AG04449 (cell line): ENCODE measurements at places on chromosomes 1 and 21.
A peak's percentile ranks its signal among the peaks of the same experiment; 100 is the strongest.

DNA sequence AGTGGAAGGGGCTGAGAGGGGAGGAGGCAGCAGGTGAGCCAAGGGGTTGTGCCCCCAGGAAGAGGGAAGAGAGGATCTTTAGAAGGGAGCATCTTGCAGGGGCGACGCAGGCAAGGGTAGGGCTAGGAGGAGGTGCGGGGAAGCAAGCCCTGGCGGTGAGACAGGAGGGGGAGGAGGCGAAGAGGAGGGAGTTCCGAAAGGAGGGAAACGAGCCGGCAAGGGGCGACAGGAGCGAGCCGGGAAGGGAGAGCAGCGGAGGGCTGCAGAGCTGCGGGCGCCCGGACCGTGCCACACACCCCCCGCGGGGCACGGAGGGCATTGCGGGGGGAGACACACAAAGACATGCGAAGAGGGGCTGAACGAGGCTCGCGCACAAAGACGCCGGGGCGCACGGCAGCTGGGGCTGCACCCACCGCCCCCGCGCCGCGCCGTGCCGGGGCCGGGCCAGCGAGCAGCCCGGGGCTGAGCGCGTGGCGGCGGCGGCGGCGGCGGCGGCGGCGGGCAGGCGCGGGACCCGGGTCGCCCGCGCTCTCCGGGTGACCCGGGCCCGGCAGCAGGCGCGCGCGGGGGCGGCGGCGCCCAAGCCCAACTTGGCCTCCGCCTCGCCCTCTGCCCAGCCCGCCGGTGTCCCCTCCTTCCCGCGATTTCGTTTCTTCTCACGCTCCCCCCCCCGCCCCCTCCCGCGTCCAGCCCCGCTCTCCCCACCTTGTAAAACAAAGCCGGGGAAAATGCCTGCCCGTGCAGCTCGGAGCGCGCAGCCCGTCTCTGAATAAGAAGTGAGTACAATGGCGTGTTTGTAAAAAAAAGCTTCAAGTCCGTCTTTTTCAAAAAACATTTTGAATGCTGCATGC lies at the start of gene KCNK2:
KCNK2 (plus strand) TSS at position 206 of the 851 bp plus-strand sequence. CDS start 649 bp downstream, outside the sequence.
- no peak for DNase-seq

- no peak for DNase-seq
Observed at GRCh38 chr1:1100296-1100695, 15.6 kb downstream of the C1orf159 start.

DNA sequence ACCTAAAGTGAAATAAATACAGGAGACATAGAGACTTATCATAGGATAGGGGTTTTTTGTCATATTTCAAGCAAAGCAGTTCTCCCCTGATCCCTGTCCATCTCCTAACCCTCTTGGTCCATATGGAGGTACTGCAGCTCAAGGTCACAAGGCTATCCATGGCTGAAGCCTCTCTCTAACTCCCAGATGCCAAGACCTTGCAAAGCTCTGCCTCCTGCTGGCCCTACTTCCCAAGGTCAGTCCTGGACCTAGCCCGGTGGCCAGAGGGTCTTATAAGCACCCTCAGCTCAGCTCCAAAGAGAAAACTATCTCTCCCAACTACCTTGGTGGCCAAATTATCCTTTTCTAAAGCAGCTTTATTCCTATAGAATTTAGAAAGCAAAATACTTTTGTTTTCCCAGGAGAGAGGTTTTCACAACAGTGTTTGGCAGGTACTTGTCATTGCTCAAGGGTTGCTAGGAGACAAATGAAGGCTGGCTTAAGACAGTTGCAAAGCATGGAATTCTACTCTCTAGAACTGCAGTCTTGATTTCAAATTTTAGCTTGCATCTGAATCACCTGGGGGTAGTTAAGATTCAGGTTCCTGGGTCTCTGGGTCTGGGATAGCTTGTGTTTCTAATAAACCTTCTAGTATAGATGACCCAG lies 121.5 kb downstream of the XCL2 start:
- DNase-seq = no peak

DNA sequence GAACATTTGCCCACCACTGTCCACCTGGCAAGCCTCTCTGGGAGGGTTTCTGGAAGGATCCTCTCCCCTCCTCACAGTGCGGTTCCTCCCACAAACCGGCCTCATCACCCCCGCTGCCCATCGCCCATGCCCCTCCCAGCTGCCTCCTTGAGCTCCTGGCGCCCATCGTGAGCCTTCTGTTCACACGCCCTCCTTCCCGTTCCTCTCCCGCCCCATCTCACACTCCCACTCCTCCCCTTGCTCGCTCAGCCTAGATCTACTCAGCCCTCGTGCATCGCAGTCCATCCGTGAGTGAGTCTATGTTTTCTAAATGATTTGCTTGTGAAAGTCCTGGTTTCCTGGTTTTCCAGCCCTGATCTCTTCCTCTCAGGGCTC lies 119.1 kb upstream of the C1orf174 start:
- DNase-seq = no peak

- no peak for DNase-seq
Observed at GRCh38 chr1:161225178-161225533, 704 bp upstream of the TOMM40L start.

DNA sequence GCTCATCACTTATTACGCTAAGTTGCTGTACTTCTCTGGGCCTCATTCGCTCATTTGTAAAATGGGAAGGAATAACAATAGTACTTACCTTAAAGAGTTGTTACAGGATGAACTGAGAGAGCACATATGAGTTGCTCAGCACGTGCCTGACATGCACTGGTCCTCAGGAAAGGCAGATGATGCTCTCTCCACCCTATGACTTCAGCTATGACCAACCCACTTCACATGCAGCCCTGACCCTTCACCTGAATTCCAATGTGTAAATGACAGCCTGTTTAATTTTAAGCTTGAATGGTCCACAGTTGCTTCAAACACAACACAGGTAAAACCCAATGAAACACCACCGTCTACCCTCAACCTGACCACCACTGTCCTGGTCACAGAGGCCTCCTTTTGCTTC lies 32.9 kb downstream of the GADD45A start:
- no peak for DNase-seq

- no peak for DNase-seq
Observed at GRCh38 chr1:193569983-193570269, 383.5 kb upstream of the B3GALT2 start.

GRCh38 chr1:235327559-235328270 lies at the start of gene ARID4B:
ARID4B (minus strand) TSS chr1:235328179; CDS start chr1:235326919, 1,260 bp downstream.
- no peak for DNase-seq

DNA sequence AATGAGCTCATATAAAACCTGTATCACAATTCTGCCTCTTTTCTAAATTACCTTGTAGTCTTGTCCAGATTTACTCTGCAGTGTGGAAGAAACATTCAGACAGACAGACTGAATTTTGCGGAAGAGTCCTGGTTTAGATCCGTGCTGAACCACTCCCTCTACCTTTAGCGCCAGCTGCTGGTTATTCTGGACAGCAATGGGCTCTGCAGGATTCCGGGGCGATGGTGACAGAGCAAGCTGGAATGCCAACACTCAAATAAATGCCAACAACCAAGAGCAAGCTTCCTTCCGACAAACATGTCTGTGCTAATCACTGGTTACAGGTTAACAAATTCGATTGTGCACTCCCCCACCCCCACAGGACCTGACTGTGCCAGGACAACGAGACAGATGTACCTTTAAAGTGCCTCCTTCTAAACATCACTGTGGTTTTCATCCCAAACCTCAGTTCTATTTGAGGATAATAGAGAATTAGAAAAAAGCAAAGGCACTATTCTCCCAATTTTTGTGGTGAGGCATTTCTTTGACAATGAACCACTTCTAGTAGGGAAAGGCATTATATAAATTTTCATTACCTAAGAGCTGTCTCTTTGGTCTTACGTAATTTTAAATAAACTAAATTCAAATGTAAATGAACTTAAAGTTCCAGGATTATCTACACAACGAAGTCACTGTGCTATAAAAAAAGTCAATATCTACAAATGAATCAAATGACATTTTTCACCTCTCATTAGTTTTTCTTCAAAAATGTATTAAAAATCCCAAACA lies 90.4 kb downstream of the INTS7 start:
- DNase-seq = no peak

DNA sequence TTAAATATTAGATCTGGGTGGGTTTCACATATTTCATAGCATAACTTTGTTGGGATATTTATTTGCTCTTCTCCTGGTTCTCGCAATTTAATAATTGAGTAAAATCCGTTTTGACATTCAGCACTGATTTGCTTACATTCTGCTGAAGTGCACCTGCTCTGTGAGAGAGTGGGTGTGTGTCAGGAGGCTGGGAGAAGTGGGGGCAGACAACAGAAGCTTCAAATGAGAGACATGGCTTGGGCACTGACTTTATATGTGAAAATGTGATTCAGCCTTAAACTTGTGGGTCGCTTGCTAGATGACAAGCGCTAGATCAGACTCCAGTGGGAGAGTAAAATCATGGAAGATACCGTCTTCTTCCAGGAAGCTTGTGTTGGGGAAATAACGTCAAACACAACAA lies 32.4 kb upstream of the KCNA2 start:
- no peak for DNase-seq

DNA sequence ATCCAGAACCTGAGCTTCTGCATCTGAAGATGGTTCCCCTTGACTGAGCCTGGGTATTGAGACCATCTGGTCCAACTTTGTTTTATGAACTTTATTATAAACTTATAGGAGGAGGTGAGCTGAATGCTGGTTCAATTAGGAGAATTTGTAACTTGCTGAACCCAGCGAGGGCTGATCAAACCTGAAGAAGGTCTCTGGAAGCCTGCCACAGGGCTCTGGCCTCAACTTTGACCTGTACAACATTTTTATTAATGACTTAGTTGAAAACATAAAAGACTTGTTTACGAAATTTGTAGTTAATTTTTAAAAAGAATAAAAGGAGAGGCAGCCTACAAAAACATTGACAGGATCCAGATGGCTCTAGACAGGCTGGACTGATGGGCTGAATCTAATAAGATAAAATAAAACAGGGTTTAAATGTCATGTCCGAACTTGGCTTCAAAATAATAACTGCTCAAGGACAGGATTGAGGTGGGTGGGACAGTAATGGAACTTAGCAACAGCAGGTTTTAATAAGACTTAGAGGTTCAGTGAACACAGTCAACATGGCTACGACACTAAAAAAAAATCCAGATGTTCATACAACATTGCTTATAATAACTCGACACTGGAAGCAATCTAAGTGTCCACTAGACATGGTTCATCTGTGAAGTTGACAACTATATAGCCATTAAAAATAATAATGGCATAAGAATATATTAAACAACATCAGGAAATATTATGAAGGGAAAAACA lies 53.4 kb upstream of the GJB5 start:
- DNase-seq = no peak

DNA sequence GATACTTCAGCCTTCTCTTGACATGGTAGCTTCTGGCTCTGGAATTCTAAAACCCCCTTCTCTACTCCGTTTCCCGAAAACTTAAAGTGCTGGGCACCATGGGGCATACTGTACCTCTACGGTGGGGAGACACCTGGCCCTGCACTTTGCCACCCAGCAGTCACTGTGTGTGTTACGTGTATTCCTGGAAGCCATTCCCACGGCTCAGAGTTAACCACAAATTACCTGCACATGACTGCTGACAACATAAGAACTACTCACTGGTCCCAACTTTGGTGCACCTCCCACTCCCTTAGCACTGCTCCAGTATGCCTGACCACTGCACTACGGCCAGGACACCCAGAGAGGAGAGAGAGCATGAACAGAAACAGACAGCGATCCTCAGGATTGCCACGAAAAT lies 29.4 kb upstream of the TMPRSS2 start:
- DNase-seq = no peak

DNA sequence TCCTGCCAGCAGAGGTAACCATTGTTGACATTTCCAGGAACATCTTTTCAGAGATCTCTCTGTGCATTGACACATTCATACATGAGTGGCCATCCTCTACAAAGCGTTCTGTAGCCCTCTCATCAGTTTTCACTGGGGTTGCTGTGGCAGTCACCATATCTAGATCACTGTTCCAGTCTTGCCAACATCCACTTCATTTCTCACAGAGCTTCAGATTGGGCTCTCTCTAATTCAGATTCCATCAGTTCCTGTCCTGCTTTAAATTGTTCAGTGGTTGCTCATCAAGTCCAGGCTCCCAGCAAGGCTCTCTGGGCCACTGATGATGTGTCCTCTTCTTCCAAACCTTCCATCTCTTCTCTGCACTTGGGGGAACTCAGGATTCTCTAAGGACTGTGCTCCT lies 173.7 kb downstream of the KCNJ6 start:
- DNase-seq = no peak

- peak; percentile 42 for DNase-seq
Observed at GRCh38 chr1:78277253-78277652, 213.5 kb upstream of the PTGFR start.

GRCh38 chr1:1989789-1990188 lies 13.8 kb downstream of the CFAP74 start:
- no peak for DNase-seq

DNA sequence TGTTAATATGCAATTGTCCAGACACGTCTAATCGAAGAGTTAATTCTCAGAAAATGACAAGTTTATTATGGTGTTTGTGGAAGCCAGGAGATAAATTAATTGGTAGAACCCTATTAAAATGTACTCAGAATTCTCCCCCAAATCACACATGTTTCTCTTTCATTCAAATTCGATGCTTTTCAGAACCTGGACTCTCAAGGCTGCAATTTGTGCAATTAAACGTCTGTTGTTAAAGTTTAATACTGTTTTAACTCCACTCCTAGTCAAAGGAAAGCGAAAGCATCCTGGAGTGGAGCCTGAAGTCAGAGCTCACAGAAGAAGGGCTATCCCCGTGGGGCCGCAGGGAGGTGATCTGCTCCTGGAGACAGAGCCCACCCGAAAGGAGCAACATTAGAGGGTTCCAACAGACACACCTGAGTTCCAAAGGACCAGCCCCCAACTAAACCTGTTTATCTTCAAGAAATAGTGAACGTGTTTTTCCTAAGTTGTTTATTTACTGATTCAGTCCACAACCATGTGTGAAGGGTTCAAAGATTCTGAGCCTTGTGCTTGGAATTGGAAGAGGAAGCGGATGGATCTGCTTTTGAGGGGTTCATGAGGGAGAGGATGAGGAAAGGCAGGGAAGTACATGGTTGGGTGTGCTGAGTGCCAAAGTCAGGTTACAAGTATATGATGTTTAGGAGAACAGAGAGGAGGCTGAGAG lies 68.0 kb upstream of the AKT3 start:
- DNase-seq = no peak

- DNase-seq = no peak
Observed at GRCh38 chr1:180542838-180543145, 16.0 kb upstream of the OVAAL start.

DNA sequence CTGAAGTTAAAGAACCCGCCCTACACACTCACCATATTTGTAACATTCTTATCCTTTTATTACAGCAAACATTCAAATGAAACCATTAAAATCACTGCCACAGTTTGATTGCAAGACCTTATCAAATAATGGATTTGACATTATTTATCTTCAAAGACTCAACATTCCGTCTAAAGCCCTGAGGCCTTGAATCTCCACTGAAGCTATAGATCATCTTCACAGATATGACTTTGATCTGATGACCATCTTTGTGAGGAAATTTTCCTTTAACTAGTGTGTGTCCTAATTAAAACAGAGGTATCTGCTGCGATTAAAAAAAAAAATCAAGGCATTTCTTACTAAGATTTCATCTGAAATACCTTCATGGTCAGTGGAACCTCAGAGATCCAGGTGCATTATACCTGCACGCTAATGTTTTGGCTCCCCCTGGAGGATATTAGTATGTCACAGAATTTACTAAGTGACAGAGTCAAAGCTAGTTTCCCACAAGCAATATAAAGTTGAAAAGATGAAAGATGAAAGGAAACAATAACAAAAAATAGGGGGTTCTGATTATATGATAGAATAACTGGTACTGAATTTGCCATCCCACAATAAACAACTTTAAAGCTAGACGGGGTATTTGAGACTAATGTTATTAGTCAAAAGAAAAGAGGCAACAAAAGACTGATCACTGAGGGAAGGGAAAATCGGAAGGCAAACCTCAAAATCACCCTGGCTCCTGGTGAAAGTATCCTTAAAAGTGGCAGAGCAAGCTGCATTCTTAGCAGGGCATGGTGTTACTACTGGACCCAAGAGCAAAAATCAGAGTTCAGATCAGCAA lies 923.4 kb downstream of the NCAM2 start:
- no peak for DNase-seq
